ENCODE measurements at places on chromosomes 3 and 15. TPM values are rescaled to one million over a fixed set of nuclear protein-coding genes. Genes with fewer than 3 reads are reported as not detected.

- peak; percentile 77 for DNase-seq
Measured at GRCh38 chr15:50051811-50052419, 67.1 kb downstream of the ATP8B4 start.

DNA sequence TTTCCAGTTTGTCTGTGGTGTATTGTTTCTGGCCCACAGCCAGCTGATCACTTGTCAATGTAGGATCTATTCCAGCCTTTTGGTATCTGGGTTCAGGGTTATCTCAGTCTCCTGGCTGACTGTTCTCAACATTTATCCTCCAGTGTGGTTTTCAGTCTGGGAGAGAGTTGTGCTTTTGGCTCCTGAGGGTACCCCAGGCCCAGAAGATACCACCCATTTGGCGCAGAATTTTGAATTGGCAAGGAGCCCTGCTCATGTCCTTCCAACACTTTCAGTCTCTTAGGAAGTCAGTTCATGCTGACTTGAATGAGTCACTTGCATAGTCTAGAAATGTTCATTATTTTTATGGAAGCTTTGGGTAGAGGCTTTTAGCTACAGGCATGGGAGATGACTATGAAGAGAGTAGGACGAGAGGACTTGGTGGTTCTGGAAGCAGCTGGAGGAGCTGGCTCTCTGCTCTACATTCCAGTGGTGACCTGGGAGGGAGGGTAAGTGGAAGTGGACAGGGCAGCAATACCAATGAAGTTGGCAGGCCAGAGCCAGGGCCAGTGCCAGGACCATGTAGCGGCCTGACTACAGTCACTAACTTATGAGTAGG lies 7.2 kb downstream of the POLR2H start:
- DNase-seq, result peak; percentile 71

- DNase-seq, result peak; percentile 9
Measured at GRCh38 chr3:173411375-173411973, 13.9 kb downstream of the NLGN1 start.

DNA sequence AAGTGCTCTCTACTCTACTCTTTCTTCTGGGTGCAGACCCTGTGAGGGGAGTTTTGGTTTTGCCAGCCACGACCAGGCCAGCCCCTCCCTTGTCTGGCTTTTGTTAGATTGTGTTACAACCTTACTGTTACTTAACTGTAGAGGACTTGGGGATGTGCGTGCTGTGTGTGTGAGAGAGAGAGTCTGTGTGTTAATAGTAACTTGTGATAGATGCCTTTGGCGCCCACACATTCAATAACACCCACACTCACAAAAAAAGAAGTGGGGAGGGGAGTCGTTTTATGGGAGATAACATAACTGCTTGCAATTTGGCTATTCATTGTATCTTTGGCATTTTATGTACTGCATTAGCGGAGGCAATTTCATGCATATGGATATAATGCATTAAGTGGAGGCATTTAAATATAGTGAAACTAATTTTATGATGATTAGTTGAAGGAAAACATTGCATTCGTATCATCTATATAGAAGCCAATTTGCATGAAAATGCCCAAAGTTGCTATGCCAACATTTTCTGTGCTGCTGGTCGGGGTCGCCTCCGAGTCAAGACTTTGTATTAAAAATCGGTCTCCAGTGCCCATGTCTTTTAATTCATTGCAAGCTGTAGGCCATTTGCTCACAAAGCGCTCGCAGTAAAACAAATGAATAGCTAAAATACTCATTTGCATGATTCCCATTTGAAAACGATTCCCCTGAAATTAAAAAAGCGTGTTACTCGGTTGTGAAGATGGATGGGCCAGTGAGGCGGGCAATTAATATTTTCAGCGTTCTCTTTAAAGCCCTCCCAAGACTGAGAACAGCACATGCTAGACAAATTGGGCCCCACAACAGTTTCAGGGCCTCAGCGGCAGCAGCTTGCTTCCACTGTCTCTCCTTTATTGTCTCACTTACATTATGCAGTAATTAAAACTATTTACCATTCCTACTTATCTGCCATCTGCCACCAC lies 158.5 kb upstream of the SMAD3 start:
- no peak for DNase-seq

DNA sequence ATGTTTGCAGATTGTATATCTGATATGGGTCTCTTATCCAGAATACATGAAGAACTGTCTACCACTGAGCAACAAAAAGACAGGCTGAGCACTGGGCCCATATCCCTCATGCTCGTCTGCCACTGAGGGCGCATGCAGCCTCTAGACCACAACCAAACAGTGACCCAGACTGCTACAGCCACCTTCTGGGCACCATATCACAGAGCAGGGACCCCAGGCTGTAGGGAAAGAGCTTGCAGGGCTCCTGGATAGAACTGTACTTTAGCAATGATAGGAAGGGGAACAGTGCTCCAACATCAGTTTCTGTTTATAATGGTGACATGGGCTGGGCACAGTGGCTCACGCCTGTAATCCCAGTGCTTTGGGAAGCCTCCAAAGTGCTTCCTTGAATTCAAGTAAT lies 40.2 kb upstream of the TMEM87A start:
- DNase-seq, result no peak

- no peak for DNase-seq
Measured at GRCh38 chr3:54619531-54619930, 308.3 kb downstream of the LRTM1 start.

- DNase-seq, result no peak
Measured at GRCh38 chr3:155656466-155656865, 88.4 kb downstream of the PLCH1 start.

DNA sequence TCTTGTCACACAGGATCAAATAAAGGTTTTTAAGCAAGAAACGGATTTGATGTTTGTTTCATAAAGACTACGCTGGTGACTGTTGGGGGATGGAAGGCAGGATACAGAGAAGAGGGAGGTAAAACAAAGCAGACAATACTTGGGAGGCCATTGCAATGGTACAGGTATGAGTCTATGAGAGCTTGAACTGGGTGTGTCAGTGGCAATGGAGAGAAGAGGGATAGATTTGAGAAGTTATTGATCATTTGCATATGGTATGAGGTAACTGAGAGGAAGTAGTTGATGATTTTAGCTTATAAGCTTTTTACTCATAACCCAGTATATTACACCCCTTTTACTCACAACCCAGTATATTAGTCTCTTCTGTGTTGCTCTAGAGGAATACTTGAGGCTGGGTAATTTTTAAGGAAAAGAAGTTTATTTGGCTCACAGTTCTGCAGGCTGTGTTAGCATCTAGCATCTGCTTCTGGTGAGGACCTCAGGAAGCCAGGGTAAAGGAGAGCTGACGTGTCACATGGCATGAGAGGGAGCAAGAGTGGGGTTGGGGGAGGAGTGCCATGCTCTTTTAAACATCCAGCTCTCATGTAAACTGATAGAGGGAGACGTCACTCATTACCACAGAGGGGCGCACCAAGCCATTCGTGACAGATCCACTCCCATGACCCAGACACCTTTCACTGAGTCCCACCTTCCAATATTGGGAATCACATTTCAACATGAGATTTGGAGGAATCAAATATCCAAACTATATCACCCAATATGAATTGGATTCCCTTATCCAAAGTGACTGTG lies 153.9 kb downstream of the VPS8 start:
- no peak for DNase-seq

GRCh38 chr3:130933801-130934345 lies 40.0 kb downstream of the ATP2C1 start:
- DNase-seq, result peak; percentile 60

GRCh38 chr3:175484666-175485065 lies 625.5 kb downstream of the NAALADL2 start:
- no peak for DNase-seq

DNA sequence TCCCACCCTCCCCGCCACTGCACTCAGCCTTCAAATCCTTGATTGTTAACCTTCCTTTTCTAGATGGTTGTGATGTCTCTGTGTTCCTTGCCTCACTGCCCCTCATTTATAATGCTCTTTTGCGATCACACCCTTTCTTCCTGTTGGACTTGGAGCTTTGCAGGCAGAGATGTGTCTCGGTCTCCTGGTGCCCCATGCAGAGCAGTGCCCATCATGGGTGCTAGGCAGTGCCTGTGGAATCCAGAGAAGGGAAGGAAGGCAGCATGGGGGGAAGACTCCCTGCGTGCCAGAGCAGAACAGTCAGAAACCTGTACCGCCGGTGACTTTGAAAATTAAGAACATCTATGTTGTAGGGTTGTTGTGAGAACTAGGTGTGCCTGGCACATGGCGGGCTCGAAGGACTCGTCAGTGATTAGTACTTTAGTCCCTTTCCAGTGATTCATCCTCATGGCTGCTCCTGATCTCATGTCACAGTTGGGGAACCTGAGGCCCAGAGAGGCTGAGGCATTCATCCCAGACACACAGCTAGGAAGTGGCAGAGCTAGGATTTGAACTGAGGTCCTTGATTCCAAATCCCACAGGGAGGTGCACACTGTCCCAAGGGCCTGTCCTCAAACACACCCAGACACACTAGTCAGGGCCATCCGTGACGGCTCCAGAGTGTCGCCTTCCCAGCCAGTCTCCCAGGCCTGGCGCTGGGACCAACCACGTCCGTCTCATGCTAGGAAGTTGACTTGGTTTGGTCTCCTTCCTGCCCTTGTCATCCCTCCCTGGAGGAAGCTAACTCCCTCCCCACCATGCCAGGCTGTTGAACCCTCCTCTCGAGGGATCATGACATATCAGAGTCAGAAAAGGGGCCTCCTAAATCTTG lies 58.3 kb downstream of the SMAD6 start:
- DNase-seq, result no peak

- DNase-seq, result peak; percentile 38
Measured at GRCh38 chr15:67820992-67821783, 4.1 kb upstream of the SKOR1 start.

DNA sequence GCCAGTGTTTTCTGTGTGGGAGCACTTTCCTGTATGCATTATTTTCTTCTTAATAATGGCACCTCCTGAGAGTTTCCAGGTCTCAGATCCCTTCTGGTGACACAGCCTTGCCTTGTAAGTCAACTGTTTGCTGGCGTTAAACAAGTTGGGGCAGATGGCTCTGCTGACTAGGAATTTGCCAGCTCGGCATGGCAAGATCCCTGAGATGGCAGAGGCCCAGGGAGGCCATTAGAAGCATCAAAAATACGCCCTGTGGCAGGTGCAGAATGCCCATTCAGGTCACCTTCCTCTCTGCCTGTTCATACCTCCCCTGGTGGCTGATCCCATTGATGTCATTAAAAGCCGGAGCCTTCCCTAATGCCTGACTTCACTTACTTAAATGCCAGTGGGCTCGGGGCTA lies 320.9 kb upstream of the CTDSPL start:
- no peak for DNase-seq

DNA sequence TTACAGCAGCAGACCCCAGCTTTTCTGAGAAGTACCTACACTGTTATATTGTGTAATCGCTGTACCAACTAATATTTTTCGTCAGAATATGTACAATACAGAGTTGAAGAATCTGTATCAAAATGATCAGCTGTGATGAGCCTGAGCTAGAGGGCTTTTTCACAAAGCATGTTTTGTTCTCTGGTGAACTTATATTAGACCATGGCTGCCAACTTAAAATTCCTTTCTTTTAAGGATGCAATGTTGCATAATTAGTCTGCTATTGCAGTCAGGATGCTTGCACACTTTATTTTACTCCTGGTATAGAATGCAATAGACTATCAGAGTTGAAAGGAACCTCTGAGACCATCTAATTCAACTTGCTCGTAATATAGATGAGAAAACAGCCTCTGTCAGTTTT lies 127.8 kb downstream of the RBMS3 start:
- DNase-seq, result no peak

DNA sequence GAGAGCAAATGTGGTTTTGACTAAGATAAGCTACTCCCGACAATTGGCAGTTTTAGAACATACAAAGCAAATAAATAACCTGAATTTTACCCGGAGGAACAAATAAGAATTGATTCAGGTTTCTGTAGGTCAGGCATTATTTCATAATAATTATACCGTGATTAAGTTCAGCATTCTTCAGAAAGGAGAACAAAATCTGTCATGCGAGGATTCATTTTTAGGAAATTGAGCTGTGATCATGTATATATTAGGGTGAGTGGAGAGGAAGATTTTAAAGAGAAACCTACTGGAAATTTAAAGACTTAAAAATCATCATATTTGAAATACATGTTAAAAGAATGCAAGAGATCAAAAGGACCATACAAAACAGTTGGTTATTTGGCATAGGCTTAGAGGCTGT lies 20.5 kb downstream of the ZNF609 start:
- DNase-seq, result no peak

- no peak for DNase-seq
Measured at GRCh38 chr3:50466177-50466576, 37.3 kb downstream of the CACNA2D2 start.

DNA sequence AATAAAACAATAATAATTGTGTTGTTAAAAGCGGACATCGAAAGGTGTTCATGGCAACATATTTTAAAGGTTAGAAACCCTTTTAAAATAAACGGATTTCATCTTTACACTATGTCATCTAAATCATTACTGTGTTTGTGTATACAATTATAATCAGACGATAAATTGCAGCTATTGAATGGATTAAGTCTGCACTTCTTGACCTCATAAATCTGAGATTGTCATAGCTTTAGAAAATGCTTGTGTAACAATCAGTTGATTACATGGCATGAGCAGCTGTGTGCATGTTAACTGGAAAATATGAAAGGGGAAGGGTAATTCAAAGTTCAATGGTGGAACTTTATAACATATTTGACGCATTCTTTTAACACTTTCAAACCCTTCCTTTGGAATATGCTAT lies 152.4 kb upstream of the MDFIC2 start:
- DNase-seq, result no peak

DNA sequence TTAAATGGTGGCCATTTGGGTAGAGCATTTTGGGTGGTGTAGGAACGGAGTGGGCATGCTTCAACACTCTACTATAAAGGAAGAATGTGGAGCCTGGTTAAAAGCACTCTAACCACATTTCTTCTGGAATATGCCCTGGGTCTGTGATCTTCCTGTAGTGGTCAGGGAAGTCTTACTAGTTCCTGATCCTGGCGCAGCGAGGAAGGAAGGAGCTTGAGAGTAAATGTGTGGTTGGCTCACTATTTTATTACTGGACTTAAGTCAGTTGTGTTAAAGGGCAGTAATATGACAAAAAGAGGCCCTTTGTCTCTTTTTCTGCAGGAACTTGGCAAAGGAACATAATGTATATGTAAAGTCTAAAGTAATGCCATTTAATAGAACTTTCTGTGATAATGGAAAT lies 197.6 kb upstream of the ZPLD1 start:
- no peak for DNase-seq

GRCh38 chr3:141854599-141854998 lies 21.8 kb upstream of the ATP1B3 start:
- DNase-seq, result no peak

GRCh38 chr3:147002721-147003120 lies 397.6 kb upstream of the PLSCR5 start:
- DNase-seq, result no peak

- no peak for DNase-seq
Measured at GRCh38 chr3:186095561-186096081, 13.3 kb downstream of the ETV5 start.

GRCh38 chr15:76084256-76084655 lies 24.5 kb downstream of the TMEM266 start:
- DNase-seq, result no peak

The PGBD4 gene
- total RNA-seq, result 1.9 TPM

The MOBP gene
- total RNA-seq, result not detected

The LRRC31 gene
- not detected for total RNA-seq

The DPPA2 gene
- not detected for total RNA-seq

The IMPG2 gene
- 0.23 TPM for total RNA-seq

The OR5K2 gene
- not detected for total RNA-seq

The MRPL46 gene
- total RNA-seq, result 23.4 TPM

The CADPS gene
- total RNA-seq, result 0.11 TPM

The ARHGEF3 gene
- total RNA-seq, result 5.5 TPM

The FRMD5 gene
- total RNA-seq, result 3.2 TPM

The SAXO2 gene
- total RNA-seq, result not detected
